ENCODE measurements at places on chromosomes 13 and 19.

GRCh38 chr19:10315335-10316214, at the start of gene FDX2:
FDX2 (minus strand) TSS chr19:10316015; CDS start chr19:10315996, 19 bp downstream.
- peak; percentile 96 for DNase-seq

DNA sequence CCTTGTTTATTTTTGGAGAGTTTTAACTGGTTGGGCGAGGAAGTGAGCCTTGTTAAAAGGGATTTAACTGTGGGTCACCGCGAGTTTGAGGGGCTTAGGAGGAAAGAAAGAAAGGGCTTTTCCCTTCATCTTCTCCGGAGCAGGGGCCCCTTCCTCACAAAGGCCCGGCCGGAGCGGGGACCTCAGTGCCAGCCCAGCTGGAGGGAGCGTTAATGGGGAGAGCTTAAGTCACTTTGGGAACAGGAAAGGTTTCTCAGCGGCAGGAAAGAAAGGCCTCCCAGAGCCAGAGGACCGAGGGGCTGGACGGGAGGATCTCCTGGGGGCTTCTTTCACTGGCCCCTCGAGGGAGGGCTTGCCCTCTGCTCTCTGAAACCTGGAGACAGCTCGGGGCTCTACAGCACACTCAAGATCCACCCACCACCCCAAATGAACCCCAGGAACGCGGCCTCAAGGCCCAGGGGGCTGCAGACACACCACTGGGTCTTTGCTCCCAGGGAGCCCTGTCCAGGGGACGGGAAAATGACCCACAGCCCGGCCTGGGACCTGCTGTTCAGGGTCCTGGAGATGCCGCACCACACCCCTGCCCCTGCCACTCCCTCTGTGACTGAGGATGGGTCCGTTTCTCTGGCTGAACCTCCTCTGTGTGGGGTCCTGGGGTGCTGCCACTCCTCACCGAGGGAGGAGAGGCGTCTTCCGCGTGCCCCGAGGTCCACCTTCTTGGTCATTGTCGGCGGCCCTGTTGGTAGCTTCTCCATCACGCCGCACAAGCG, 128.3 kb downstream of the URI1 start:
- DNase-seq, result no peak

- DNase-seq, result no peak
These were observed 9.5 kb upstream of the SWSAP1 start for GRCh38 chr19:11364935-11365334.

GRCh38 chr19:19817357-19817756, 4.2 kb downstream of the ZNF506 start:
- no peak for DNase-seq

DNA sequence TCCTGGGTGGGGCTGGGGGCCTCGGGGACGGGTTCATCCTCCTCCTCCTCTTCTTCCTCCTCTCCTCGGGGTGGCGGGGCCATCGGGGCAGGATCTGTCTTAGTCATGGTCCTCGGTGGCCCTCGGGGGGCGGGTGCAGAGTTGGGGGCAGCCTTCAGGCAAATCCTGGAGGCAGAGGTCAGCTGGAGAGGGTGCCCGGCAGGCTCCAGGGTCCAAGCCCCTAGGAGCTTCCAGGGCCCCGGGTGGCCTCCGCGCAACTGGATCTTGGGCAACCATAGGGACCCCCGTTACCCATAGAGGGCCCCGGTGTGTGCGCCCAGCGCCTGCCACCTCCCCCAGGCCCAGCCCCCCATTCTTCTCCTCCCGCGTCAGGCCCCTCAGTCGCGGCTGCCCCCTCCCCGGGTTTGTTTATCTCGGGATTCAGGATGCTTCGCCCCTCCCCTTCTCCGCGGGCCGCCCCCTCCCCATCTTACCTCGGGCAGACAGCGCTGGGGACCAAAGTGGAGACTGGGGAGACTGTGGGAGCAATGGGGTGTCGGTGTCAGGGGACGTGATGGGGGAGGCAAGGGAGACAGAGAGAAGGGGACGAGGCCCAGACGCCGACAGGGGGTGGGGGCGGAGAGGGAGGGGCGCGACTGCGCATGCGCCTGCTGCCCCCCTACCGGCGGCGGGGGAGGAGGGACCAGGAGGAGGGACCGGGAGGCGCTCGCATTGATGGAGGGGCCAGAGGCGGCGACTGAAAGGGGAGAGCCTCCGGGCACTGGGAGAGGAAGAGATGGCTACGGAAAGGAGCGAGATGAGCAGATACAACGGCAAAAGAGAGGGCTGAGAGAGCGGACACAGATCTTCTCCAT, at the start of gene CLIP3:
Gene CLIP3 (minus strand): TSS at position 623 of the 854 bp plus-strand sequence. CDS start 516 bp downstream, at position 107.
- peak; percentile 100 for DNase-seq

- no peak for DNase-seq
These were observed 16.0 kb downstream of the KCTD15 start for GRCh38 chr19:33812388-33813330.

DNA sequence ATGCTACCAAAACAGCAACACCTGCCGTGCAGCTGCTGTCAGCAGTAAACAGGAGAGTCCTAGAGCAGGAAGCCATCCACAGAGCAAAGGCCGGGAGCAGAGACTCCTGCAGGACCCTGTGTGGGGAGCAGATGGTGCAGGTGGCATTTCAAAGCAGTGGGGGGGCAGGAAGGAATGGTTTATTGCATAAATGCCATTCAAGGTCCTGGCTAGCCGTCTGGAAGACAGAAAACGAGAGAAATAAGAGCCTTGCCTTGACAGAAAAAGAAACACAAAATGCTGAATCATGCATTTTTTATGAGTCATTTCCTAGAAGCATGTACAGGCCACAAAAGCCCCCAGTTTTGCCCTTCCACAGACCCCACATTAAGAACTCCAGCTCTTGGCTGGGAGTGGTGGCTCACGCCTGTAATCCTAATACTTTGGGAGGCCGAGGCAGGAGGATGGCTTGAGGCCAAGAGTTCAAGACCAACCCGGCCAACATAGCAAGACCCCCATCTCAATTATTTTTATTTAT, 5.4 kb downstream of the RSPH6A start:
- DNase-seq, result peak; percentile 40

GRCh38 chr13:76965759-76966421, 17.6 kb downstream of the ACOD1 start:
- DNase-seq, result peak; percentile 30

DNA sequence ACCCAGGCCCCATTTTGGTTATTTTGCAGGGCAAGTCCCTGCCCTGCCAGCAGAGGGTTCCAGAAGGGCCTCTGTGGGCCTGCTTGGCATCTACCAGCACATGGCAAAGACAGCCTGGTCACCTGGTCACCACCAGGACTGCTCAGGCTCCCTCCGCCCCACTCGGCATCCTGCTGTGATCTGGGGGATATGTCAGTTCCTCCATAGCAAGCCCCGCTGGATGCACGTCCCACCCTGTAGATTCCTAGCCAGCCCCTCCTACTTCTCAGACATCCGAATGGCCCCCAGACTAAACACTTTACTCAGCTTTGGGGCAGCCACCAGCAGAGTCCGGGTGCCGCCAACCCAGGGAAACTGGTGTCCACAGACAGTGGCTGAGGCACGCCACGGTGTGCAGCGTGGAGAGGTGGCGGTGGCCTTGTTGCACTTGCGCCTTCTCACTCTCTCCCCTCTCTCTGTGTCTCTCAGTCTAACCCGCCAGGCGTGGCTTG, 31.8 kb upstream of the USE1 start:
- DNase-seq, result no peak

DNA sequence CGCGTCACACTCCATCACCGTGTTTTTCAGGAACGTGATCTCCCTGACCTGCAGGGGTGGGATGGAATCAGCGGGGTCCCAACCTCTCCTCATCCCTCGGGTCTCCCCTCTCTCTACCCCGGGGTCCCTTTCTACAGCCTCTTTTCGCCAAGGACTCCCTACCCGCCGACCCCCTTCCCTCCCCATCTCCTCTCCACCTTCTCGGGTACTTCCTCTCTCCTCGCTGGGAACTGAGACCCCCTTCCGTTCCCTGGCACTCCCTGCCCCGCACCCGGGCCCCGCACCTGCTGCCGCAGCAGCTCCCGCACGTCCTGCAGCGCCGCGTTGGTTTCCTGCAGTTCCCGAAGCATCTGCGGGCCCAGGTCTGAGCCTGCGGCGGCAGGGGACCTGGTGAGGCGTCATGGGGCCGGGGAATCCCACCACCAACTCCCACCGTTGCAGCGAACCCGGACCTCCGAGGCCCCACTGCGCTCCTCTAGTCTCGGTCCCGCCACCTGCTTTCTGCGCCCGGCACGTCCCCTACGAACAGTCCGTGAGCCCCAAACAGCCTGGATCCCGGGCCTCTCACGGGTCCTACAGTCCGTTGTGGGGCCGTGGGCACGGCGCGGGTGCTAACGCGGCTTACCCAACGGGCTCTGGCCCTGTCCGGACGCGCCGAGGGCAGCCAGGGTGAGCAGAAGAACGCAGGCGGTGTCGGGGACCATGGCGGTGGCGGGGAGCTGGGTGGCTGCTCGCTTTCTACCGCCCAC, at the start of gene COMP:
Gene COMP (minus strand): TSS at position 740 of the 749 bp plus-strand sequence. CDS start 36 bp downstream, at position 704.
- DNase-seq, result no peak

GRCh38 chr13:78979349-78979748, 320.4 kb upstream of the OBI1 start:
- DNase-seq, result no peak

- no peak for DNase-seq
These were observed 199.2 kb downstream of the LACC1 start for GRCh38 chr13:44078806-44079376.

DNA sequence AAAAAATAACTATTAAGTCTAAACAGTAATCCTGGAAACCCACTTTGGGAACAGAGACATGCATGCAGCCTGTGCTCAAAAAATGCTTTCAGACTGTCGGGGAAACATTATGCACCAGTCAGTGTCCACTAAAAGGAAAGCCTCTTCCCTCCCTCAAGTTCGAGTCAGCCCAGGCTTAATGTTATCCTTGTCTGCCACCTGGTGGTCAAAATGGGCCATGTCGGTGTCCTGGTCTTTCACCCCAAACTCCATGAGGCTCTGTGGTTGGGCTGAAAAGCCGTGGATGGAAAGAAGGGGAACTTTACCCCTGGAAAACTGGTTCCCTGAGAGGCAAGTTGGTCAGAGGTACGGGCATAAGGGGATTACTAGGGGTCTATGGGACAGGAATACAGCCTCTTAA, 88.4 kb upstream of the ZNF492 start:
- DNase-seq, result peak; percentile 29

- no peak for DNase-seq
These were observed 40.5 kb downstream of the GATAD2A start for GRCh38 chr19:19445911-19446361.

DNA sequence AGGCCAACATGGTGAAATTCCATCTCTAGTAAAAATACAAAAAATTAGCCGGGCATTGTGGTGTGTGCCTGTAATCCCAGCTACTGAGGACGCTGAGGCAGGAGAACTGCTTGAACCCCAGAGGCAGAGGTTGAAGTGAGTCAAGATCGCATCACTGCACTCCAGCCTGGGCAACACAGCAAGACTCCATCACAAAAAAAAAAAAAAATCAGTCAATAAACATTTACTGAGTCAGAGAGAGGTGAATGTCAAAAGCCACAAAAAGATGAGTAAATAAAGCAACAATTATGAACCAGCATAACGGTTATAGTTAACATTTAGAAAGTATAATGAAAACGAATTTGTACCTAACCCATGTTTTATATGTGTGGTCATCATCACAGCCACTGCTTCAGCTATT, 23.1 kb downstream of the PSPC1 start:
- DNase-seq, result no peak

GRCh38 chr13:23231241-23231640, 50.5 kb downstream of the SGCG start:
- no peak for DNase-seq

DNA sequence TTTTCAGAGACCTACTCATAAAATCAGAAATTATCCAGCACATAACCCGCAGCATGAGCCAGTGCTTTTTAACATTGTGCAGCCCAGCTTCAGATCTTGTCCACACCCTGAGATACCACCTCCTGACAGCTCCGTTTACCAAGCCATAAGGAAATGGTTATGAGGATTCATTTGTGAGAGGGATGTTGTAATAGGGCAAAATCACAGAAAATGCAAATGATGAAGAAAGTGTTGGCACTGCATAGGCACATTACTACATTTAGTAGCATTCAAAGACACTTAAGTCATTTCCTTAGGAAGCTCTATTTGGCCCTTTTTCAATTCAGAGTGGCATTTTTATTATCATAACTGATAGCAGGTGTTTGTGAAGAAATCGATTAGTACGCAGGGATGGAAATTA, 277.5 kb downstream of the DNAJC15 start:
- DNase-seq, result peak; percentile 67

GRCh38 chr19:3653865-3654513, 27.4 kb upstream of the CACTIN start:
- no peak for DNase-seq

- peak; percentile 62 for DNase-seq
These were observed 35.6 kb downstream of the GJA3 start for GRCh38 chr13:20125129-20125782.

DNA sequence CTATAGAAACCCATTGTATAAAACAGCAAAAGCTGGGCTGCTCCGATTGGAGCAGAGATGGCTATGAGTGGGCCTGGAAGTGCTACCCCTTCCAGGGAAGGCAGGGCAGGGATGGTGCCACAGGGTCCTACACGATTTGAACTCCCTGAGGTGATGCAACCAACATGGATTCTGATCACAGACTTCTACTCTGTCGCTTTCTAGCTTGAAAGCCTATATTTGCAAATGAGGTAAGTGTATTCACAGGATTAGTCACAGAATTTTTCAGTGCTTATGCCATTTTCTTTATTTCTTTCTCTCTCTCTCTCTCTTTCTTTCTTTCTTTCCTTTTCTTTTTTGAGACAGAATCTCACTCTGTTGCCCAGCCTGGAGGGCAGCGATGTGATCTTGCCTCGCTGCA, 179.0 kb downstream of the SPRY2 start:
- no peak for DNase-seq

DNA sequence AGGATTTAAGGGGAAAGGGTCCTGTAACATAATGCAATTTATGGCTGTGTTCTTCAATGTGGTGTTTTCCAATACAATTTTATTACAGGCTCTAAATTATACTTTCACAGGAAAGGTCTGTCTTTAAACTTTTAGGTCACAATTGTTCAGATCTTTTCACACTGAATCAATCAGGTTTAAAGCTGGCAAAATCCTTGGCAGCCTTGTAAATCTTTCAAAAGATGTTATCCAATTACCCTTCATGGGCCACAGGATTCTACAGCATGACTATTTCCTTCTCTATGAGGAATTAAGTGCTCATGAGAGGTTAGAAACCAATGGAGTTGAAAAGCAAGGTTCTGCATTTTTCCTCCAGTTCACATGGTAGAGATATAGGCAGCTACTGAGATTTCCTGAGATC, 211.5 kb upstream of the MIR17HG start:
- DNase-seq, result no peak

DNA sequence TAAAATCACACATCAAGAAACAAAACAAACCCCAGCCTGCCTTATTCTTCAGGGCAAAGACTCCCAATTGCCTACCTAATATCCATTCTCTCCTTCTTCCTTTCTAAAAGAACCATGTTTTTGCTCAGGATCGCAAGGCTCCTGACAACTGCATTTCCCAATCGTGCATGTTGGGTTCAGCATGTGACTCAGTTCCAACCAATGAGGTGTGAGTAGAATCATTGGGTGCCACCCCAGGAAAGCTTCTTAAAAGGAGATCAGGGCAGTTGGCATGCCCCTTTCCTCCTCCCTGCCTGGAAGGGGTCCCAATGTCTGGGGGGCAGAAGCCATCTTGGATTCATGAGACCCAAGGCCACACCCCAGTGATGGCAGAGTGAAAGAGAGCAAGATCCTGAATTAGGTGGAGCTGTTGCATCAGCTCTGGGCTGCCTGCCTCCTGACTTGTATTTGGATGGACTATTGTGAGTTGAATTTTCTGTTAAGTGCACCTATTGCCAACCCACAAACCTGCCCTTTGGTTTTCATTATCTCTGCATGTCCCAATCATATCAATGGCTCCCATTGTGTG, 26.0 kb upstream of the UBAC2 start:
- no peak for DNase-seq

GRCh38 chr19:3784607-3785450, 1.4 kb downstream of the MATK start:
- no peak for DNase-seq

- DNase-seq, result no peak
These were observed 11.6 kb upstream of the DCLK1 start for GRCh38 chr13:36142735-36143134.
